ENCODE measurements at places on chromosomes 7 and 10.

- no peak for DNase-seq
Observed at GRCh38 chr10:13614530-13615332, 28.0 kb downstream of the PRPF18 start.

GRCh38 chr7:124263232-124263827, 230.5 kb upstream of the TMEM229A start:
- DNase-seq = no peak

- no peak for DNase-seq
Observed at GRCh38 chr10:113221756-113222168, 271.7 kb downstream of the TCF7L2 start.

DNA sequence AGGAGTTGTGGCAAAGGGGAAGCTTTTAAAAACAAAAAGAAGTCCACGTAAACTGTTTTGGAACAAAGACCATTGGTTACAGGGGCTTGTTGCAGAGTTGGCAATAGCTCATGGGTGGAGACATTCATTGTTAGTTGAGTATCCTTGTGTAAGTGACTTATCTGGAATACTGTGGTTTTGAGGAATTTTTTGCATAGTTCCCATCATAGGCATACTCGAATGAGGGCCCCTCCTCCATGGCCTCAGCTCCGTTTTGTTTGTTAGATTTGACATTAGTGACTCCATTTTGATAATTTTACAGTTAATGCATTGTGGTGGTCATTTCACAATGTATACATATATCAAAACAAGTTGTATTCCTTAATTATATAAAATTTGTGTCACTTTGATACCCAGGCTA, 12.8 kb upstream of the SMKR1 start:
- DNase-seq = no peak

DNA sequence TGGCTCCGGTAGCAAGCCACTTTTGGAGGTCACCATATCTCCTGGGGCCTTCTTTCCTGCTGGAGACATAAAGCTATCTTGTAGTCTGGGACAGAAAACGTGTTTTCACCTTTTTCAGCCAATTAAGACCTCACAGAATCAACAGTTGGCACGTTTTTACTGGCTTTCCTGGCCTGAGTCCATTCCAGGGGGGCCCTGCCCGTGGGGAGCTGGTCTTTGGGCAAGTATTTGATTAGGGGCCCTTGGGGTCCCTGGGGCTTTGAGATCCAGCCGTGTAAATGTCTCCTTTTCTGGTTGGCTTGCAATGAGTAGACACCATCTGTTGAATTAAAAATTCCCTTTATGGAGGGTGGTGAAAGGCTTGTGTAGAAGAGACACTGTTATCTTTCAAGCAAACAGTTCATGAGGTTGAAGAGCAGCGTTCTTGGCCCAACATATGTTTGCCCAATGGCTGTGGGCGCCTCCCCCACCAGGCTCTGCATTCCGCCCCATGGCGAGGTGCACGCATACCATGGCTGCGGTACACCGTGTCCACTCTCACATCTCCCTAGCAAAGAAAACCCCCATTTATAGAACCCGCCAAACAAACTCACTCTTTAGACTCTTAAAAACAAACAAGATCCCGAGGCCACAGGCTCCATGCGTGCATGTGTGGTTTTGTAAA, 593.2 kb downstream of the LRMDA start:
- no peak for DNase-seq

DNA sequence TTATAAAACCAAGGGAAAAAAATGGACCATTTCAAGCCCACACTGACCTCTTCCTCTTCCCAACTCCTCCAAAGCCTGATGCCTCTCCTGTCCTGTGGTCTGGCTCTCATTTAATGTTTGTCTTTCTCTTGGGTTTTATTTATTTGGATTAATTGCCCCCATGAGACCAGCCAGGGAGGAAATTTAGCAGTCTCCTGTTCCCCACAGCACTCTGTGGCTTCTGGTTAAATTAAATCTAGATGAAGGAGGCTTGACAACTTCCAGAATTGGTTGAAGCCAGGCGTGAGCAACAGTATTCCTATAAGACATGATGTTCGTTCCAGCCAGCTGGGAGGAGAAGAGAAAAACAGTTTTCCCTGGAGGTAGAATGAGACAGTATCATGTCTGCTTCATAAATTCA, 15.1 kb upstream of the PRLHR start:
- no peak for DNase-seq
